CD4-positive, alpha-beta T cell treated with Interleukin-6 at 100 ng/mL for 8 hours (primary cell): ENCODE measurements at places on chromosomes 4 and X.

DNA sequence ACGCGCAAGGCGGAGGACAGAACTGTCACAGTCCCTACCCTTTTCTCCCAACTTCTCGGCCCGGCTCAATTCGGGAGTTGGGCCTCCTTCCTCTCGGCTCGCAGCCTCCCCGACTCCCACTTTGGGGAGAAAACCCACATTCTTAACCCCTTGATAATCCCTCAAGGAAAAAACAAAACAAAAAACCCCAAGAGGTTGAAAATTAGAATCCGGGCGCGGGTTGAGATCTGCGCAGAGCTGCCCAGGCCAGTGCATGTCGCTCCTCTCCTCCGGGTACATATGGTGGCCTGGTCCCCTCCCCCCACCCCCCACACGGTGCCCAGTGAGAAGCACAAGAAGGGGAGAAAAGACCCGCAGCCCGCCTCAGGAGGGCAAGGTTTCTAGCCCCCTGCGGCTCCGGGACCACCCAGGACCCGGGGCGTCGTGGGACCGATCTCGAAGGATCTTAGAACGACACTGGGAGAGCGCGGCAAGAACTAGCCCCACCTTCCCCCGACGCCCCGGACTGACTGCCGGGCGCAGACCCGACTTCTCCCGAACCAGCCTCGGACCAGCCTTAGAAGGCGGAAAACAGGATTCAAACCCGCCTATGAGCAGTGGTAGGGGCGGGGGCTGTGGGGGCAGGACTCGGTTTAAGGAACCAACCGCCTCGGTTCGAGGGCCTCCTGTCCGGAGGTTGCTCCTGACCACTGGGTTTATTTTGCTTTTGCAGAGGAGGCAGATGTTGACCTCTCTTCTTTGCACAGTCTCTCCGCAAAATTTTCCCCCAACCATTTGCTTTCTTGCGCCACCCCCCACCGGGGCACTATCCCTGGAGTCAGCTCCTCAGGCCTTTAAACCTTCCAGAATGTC, 2.5 kb upstream of the PDGFRA start:
- DNase-seq: no peak

DNA sequence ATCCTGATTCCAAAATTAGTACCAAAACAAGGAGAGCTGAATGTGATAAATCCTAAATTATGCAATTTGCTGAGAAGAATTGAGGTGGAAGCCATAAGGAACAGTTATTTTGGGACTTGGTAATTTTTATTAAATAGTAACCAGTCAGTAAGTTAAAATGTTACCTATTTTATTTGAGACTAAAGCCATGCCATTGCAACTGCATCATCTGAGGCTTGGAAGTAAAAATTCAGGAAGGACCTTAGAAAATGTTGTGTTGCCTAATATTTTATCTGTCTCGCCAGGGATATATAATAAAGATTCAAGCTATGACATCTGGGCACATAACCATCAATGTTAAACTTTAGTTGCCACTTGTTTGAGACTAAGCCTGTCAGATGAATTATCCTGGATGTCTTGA, 341.3 kb upstream of the MAGEB16 start:
- DNase-seq: no peak

GRCh38 chrX:107477406-107477805, 28.0 kb downstream of the FRMPD3 start:
- no peak for DNase-seq

- DNase-seq: no peak
Measured at GRCh38 chr4:111556141-111556781, 589.0 kb upstream of the FAM241A start.

DNA sequence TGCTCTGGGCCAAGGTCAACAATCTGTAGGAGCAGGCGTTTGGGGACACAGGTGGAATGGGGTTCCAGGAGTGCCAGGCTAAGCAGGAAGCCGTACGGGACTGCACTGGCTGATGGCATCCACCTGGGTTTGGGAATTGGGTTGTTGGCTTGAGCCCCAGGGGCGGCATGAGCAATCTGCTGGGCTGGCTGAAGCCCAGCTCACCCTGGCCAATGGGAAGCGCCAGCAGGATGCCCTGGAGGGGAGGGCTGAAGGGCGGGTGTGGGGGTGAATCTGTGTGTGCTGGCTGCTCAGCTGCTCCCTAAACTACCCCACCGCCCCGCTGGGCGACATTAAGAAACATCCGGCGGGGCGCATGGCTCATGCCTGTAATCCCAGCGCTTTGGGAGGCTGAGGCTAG, 8.9 kb upstream of the RGS12 start:
- no peak for DNase-seq

- no peak for DNase-seq
Measured at GRCh38 chr4:119646347-119647071, 17.9 kb upstream of the PDE5A start.
